Muscle of leg (tissue), 16 donors: ENCODE measurements at places on chromosomes 5 and 9. TPM values are rescaled to one million over a fixed set of nuclear protein-coding genes. Genes with fewer than 3 reads are reported as not detected.

DNA sequence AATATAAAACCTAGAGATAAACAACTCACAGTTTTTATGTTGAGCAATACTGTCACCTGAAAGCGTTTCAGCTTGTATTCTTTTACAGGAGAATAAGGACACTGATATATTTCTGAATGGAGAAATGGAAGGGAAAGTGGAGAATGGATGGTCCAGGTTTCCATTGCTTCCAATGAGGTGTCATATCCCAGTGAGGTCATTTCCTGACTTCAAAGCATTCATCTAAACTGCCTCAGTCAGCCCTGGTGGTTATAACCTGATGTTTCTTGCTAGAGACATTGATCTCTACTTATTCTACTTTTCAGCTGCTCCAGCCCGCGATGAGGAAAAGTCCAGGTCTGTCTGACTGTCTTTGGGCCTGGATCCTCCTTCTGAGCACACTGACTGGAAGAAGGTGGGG lies 2.6 kb downstream of the GABRA1 start:
- DNase-seq: no peak

The CA9 gene
- total RNA-seq: 0.49 TPM

The ZBTB5 gene
- total RNA-seq: 13.5 TPM

The PCDHA6 gene
- total RNA-seq: 0.09 TPM

DNA sequence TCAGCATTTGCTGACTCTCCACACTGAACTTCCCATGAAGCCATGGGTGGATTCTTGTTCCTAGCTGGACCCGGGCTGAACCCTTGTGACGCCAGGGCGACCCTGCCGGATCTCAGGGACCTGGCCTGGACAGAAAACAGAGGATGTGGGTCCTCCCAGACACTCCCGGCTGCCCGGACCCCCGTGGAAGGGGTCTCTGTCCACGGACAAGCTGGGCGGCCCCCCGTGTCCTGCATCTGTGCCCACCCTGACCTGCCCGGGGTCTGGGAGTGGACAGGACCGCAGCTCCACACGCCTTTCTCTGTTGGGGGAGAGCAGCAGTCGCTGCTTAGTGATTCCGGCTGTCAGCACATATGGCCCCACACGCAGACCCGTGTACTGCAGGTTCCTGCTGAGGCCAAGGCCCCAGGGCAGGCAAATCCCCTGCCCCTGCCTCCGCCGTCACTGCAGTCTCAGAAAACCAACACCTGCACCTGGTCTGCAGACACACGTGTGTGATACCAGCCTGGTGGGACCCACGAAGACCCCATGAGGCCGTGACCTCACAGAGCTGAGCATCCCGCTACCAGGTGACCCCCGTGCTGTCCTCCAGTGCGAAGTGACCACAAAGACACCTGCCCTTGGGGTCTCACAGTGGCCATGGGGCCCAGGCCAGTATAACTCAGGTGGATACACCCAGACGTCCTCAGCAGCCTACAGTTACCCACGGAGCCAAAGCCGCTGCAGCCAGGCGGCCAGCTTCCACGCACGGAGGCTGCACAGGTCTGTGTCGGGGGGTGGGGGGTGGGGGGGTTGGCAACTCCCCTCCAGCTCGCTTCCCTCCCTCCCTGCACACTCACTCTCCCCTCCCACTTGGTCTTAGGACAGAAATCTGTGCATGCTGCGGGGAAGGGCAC lies 50.6 kb downstream of the NKD2 start:
- DNase-seq: no peak

GRCh38 chr5:882253-883183 lies 10.1 kb downstream of the BRD9 start:
- no peak for DNase-seq

DNA sequence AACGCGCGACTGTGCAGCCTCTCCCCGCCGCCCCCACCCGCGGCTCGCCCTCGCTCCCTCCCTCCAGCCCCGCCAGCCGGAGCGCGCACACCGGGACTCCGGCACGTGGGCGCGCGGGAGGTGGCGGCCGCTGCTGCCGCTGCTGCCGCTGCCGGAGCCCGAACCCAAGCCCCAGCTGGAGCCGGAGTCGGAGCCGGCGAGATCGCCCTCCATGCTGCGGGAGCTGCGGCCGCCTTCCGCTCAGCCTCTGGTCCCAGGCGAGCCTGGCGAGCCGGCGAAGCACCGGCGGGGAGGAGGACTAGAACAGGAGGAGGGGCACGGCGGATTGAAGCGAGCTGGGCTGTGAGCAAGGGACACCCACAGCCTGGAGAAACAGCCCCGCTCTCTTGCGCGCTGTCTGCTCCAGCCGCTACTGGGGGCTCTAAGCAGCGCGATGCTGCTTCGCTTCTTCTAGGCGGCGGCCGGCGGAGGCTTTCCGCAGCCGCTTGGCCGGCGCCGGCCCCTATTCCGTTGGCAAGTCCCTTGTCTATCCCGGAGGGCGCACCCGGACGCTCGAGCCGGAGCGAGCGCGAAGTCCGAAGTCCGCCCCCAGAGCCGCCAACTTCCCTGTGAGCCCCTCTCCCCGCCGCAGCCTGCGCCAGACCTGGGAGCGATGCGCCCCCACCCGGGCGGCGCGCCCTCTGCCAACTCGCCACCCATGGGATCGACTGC lies 598.7 kb upstream of the SGCD start:
- DNase-seq: peak; percentile 87

- peak; percentile 84 for DNase-seq
Observed at GRCh38 chr9:110579034-110579861, at the start of gene SVEP1. SVEP1 (minus strand) TSS chr9:110579741; CDS start chr9:110579543, 198 bp downstream.

The IGIP gene
- 5.5 TPM for total RNA-seq

- DNase-seq: peak; percentile 73
Observed at GRCh38 chr9:36407122-36407723, 7.2 kb upstream of the RNF38 start.

- peak; percentile 36 for DNase-seq
Observed at GRCh38 chr5:127418974-127419682, 98.3 kb upstream of the PRRC1 start.

The MACIR gene
- total RNA-seq: 9.3 TPM

GRCh38 chr9:137456061-137456863 lies 2.9 kb downstream of the NSMF start:
- no peak for DNase-seq

GRCh38 chr9:93024646-93024910 lies 33.9 kb upstream of the SUSD3 start:
- DNase-seq: no peak

The MCC gene
- 19.6 TPM for total RNA-seq

DNA sequence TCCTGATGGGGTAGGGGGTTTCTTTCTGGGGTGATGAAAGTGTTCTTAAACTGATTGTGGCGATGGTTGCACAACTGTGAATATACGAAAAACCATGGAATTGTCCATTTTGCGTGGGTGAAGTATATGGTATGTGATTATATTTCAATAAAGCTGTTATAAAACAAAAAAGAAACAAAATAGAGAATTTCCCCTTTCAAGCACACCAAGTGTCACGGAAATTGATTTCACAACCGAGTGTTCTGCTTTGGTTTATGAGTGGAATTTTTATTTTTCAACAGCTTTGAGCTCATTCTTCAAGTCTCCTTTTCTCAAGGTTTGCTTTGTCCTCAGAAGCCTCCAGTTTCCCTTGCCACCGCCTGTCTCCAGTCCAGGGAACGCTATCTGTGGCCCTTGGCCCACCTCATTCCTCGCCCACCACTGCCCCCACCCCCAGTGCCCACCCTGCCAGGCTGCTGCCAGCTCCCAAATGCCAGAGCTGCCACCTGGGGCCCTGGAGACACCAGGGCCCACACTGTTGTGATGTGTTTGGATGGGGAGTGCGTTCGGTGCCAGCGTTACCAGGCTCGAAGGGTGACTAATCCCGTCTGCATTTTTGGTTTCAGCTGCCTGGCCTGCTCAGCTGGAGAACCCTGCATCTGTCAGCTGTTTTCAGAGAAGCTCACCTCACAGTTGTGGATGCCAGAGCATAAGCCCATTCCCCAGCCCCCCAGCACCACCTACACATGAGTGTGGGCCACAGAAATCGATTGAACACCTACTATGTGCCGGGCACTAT lies 30.4 kb downstream of the DUSP1 start:
- peak; percentile 91 for DNase-seq

DNA sequence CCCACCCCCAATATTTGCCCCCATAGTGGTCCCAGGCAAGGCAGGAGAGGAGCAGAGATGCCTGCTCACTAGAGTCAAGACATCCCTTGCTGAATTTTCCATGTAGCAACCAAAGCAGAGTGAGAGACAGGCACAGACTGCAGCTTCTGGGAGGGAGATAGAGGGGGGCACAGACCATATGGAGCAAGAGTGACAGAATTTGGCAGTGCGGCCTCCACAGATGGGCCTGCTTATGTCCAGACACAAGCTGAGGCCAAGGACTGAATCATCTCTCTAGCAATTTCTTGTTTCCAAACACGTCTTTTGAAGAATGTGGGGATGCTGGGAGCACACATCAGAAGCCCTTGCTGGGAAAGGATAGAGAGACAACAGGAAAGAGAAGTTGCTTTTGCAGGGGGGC lies 53.0 kb upstream of the ALDH1B1 start:
- DNase-seq: peak; percentile 98

GRCh38 chr5:124919747-124920525 lies 173.5 kb upstream of the ZNF608 start:
- DNase-seq: no peak

GRCh38 chr9:77435688-77436087 lies 212.4 kb downstream of the GNA14 start:
- DNase-seq: peak; percentile 75

The BRD3OS gene
- total RNA-seq: 9.3 TPM

The FAM174A gene
- total RNA-seq: 27.0 TPM

GRCh38 chr9:133955821-133956411 lies 36.2 kb downstream of the VAV2 start:
- DNase-seq: peak; percentile 67

DNA sequence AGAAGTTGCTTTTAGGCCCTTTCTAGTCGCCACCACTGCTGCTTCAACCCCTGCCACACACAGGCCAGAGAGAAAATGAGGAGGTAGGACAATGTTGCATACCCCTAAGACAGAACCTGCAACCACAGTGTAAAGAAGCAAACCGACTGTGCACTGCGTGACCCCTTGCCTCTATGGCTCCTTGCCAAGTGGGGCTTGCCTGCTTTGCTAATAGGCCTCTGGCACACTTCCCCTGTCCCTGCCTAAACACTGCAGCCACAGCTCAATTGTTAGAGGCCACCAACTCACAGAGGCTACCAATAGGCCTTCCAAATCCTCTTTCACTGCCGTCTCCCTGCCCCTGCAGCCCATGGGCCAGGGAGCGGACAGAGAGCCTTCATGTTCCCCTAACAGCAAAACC lies 280.1 kb downstream of the CDH10 start:
- DNase-seq: peak; percentile 27
